AML-193 (cell line): ENCODE measurements at places on chromosomes 5 and 9.
A peak's percentile ranks its signal among the peaks of the same experiment; 100 is the strongest.

GRCh38 chr5:156920861-156921431 is 42.1 kb downstream of the TIMD4 start:
- no peak for DNase-seq

- DNase-seq = no peak
These were observed 201.3 kb downstream of the HSD17B3 start for GRCh38 chr9:96100385-96101300.

DNA sequence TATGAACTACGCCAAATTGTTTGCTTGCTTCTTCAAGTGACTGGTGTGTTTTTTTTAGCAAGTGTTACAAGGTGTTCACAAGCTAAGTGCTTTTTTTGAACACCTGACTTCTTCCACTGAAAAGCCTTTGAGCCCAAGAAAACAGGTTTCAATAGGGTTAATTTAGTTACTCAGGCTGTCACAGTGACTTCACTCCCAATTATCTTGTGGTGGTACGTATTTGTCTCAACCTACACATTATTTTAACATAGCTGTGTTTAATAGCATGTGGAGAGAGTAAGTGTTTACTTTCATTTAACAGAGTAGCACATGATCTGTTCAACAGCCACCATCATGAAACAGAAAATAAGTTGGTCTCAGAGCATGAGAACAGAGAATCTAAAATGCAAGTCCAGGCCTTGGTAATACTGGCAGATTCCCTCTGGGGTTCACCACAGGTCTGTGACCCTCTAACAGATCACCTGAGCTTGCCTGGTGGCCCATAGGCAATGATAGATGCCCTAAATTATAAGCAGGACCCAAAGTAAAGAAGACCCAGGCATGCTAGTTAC is 267.7 kb upstream of the SMARCA2 start:
- no peak for DNase-seq

DNA sequence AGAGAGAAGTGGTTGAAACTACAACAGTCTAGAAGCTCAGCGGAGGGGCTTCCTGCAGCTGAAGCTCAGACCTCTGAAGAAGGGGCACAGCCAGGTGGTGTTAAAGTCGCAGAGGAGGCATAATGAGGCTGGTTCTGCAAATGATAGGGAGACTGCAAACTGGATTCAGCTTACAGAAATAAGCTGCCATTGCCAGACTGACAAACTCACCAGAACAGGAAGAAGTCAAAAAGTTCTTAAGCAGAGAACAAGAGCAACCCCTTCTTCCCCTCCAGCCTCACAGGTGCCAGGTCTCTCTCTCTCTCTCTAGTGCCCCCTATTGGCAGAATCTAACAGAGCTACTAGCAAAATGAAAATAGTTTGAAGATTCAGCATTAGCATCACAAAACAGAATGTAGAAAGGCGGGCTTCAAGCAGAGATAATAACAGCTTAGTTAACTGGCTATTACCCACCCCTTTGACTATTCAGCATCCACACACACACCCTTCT is 76.7 kb downstream of the GRAMD2B start:
- peak; percentile 21 for DNase-seq

- no peak for DNase-seq
These were observed 8.2 kb downstream of the ACSL6 start for GRCh38 chr5:132003170-132003744.

DNA sequence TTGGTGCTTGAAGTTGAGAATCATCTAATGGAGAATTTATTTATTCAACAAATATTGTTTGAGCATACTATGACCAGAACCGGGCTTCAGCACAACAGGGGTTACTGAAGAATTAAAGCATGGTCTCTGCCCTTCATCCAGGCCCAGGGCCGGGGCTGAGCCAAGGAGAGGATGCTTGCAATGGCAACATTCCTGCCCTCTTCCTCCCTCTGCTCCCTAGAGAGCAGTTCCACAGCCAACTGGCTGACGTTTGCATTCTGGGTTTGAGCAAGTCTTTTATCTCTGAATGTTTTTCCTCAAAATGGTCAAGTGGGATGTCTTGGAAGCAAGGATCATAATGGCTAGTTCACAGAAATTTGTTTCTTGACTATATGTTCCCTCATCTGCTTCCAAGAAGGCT is 80.7 kb downstream of the GLDC start:
- no peak for DNase-seq

DNA sequence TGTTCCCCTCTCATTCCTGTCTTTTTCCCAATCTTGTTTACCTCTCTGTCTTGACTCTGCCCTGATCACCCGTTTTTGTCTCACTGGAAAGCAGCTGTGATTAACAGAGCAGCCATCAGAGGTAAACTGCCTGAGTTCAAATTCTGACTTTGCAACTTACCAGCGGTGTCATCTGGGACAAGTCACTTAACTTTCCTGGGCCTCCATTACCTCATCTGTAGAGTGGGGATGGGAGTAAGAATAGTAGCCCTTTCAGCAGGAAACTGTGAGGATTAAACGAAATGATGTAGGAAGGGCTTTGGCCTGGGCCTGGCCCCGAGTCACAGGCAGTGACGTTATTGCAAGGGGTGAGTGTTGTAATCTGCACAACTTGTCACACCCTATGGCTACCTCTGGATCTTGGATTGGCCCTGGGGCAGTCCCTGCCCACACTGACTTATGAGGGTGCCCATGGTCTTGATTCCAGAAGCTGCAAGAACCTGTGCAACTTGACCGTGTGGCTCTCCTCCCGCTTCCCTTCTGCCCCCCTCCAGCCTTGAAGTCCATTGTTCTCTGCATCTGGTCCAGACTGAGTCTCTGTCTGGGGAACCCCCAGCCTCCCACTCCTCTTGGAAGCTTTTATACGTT is 657 bp upstream of the PCDH12 start:
- peak; percentile 69 for DNase-seq

DNA sequence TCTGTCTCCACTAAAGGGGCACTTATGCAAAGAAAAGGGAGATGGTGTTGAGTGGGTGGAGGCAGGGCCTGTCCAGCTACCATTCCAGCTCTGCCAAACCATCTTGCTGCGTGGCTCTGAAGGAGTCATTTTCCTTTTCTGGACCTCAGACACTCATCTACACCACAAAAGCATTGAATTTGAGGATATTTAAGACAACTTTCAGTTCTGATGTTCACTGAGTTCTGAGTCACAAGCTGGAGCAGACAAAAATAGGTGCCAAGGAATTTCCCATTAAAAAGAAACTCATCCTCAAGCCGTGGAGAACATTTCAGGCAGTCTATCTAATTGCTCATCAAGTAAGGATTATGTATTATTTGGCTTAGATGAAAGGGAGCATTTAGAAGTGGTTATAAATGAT is 195.0 kb upstream of the TBC1D2 start:
- DNase-seq = no peak

DNA sequence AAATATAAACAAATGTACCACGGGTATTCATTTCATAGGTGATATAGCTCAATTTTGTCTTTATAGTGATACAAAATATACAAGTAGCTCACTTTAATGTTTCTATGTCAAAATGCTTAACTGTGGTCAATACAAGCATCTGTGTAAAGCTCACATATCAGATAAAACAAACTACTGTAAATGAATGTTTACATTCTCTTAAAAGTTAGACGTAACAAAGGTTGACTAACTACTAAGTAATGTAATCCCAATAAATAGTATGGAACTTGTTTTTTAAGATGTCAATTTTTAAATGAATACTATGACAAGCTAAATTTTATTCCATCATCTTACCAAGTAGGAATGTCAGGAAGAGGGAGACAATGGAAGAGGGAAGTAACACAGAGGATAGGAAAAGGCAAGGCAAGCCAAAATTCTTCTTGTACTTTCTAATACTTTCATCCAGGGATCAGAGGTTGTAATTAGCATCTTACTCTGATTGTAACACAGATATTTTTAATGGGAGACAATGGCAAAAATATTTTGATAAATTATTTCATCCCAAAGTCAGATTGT is 105.5 kb downstream of the STRBP start:
- DNase-seq = no peak

DNA sequence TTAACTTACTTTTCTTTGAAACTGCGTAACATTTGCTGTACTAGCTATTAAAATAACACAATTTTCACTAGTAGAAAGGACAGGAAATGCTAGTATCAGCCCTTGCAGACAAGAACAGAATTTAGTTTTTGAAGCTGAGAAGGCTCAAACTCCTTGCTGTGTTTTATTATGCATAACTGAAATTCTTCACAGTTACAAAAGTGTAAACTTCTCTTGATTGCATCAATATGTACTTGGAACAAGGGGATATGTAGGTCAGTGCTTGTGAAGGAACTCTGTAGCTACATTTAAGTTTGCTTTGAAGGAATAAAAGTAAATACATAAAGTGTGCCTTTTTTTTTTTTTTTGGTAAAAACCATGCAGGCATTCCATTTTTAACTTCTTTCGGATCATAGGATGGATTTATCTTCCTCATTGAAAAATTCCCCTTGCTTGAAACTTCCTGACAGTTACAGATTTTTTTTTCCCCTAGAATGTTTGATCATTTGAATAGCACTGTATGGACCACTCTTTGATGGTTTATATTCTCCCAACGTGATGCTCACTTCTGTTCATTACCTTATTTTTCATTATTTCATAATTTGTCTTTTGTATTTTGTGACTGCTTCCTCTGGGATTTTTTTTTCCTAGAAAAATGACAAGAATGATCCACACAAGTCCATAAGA is 94.9 kb upstream of the DAB2 start:
- DNase-seq = no peak

DNA sequence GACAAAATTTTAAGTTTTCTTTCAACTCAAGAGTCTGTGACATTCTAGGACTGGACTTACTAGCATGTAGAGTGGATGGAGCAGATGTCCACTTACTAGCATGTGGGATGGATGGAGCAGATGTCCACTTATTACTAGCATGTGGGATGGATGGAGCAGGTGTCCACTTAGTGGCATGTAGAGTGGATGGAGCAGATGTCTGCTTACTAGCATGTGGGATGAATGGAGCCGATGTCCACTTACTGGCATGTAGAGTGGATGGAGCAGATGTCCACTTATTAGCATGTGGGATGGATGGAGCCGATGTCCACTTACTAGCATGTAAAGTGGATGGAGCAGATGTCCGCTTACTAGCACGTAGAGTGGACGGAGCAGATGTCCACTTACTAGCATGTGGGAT is 2.4 kb downstream of the SLC36A1 start:
- no peak for DNase-seq

GRCh38 chr9:37820142-37820541 is 19.5 kb downstream of the DCAF10 start:
- no peak for DNase-seq

DNA sequence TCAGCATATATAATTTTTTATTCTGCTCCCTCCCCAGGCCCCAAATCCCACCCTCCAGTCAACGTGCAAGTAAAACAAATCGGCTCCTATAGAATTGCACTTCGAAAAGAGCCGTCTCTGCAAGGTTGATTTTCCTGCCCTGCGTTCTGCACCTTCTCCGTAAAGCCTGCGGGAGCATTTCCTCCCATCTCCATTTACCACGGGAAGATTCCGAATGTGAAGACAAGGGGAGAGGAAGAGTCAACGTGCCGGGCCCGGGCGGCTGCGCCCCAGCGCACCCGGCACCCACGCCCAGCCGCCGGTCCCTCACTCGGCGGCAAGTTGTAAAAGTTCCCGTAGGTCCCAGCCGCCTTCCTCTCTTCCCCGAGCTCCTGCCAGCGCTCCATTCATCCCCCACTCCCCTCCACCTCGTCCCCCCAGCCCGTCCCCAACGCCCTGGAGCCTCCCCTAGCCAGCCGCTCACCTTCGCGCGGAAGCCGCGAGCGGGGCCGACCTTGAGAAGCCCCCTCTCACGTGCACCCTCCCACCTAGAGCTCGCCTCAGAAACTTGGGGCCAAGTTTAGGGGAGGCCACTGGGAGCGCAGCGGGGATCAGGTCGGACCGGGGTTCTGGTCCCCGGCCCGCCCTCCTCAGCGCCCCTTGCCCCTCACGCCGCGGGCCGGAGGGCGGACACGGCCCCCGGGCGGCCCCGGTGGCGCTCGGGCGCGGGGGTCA is 431 bp downstream of the BNC2 start:
- DNase-seq = no peak

- DNase-seq = peak; percentile 66
These were observed 722 bp upstream of the DCP2 start for GRCh38 chr5:112975721-112976431.

DNA sequence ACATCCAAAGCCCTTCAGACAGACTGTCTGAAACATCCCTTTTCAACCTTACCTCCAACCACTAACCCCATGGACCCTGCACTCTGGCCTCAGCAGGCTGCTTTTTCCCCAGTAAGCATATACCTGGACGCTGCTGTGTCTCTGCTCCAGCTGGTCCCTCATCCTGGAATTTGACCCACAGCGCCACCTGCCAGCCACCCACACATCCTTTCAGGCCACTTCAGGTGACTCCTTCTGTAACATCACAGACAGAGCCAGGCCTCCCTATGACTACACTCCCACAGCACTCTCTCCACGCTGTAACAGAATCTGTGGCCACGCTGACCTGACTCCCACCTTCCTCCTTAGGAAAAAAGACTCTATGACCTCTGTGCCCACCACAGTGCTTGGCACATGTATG is 3.4 kb downstream of the MGAT1 start:
- DNase-seq = no peak

- no peak for DNase-seq
These were observed 203.9 kb downstream of the PCSK1 start for GRCh38 chr5:96229188-96229587.

DNA sequence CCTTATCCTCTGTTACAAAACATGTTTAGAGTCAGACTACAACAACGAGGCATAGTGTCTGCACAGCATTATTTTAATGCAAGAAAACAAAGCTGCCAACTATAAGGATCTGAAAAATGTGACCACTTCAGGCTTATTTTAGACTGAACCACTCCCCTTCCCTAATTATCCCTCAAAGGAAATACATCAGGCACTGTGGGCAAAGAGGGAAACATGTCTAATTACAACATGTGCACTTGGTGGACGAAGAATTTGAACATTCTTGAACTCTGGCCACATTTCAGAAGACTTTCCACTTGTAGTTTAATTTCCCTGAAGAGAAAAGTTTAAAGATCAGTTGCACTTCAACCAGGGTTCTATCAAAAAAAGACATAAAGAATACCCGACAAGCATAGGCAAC is 3.8 kb downstream of the MTMR12 start:
- DNase-seq = no peak

DNA sequence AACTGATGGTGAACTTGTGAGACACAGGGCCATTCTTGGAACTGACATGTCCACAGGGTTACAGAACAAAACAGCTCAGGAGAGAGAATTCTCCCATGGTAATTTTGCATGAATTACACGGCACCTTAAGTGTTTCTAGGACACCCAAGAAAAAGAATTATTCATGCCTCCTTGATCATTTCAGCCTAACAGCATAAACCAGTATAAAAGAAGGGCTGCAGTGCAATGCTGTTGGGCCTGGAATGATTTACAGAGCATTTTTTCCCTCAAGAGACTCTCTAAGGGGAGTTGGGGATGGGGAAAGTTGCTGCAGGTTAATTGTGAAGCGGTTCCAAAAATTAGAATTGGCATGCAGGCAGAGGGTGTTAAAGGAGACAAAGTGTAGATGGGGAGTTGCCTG is 136.4 kb upstream of the FBXL7 start:
- DNase-seq = no peak
